ENCODE measurements at places on chromosomes 1 and 21.

GRCh38 chr1:110684491-110684890 is 9.8 kb upstream of the KCNA3 start:
- no peak for DNase-seq

DNA sequence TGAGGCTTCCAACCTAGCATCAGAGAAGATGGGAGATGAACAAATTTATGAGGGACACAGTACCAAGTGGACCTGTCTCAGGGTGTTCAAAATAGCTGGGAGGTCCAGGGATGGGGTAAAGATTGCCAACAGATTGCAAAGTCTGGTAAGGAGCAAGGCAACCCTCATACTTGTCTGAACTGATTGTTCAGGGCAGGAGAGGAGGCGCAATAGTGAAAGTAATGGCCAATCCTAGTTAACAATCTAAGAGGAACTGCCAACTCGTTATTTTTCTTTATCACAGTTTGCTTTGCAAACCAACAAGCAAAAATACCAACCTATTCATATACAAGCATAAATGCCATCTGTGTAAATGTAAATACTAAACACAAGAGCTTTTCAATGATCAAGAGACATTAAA is 78.4 kb upstream of the S1PR1 start:
- no peak for DNase-seq

DNA sequence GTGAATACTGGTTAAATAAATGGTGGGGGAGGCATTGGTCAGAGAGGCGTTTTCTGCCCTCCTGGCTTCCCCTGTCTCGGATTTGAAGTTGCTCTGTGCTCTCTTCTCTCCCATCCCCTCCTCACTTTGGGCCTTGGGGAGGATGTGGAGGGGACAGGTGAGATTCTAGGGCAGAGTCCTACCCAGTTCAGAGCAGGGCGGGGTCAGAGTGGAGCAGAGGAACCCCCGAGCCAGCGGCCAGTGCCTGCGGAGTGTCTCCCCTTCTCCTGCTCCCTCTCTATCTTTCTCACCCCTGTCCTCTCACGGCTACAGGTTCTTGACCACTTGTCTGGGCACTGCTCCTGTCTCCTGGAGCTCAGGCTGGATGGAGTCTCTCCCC is 8.1 kb downstream of the KNCN start:
- no peak for DNase-seq

DNA sequence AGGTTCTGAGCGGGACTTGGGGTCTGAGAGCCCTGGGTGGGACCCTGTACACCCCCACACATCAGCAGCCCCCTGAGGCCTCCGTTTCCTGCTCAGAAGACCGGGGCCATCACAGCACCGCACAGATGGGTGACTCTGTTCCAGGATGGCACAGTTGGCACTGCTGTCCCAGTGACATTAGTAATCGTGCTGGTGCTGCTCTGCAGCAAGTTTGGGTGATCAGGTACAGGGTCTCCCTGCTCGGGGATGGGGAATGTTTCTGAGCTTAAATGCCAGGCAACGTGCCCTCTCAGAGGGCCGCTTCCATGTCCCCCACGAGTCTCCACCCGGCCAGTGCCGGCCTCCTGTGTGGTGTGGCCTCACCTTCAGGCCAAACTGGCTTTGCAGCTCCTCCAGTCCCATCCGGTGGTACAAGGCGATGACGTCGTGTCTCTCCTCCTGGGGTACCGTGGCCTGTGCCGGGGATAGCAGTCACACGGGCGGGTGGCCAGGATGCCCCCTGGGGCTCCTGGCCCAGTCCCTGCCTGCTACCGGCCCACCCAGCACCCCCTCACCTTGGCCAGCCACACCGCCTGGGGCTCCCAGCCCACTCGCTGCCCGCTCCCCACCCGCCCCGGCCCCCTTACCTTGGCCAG is 17.1 kb downstream of the PRXL2B start:
- DNase-seq = no peak

GRCh38 chr1:147539122-147539575 is 2.2 kb upstream of the BCL9 start:
- DNase-seq = no peak

GRCh38 chr1:40592107-40592803 is 60.8 kb downstream of the ZNF684 start:
- peak; percentile 42 for DNase-seq

DNA sequence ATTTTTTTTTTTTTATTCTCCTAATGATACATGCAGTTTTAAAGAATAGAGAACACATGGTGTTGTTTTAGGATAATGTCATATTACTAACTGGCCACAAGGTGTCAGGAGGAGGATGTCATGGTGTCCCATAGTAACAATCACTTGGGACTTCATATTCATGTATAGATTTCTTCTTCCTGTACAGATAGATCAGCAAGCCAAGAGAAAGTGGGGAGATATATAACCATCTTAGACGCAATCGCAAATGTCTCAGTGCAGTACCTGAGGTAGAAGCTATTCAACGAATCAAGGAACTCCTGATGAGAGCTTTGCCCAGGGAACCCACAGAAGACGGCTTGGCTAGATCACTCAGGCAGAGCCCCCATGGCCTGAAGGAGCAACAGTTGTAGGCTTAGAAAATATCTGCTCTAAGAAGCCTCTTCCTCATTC is 12.3 kb downstream of the OR2T11 start:
- DNase-seq = no peak

All from right forelimb (tissue), 1 donor.